Kidney glomerular epithelial cell (primary cell): ENCODE measurements at places on chromosomes 3 and 15.

DNA sequence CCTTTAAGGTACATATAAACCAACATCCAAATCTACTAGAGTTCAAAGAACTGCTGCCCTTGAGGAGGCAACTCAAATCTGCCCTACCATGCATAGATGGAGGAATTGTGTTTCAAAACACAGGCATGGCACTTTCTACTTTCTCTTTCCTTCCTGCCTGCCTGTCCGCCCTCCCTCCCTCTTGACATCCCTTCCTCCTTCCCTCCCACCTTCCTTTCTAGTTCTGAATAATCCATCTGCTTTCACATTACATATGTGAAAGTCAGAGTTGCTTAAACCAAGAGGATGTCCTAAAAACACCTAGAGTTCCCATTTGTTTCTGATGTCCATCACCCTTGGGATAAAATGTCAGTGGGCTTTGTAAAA, 537.6 kb downstream of the FOXP1 start:
- no peak for DNase-seq

GRCh38 chr3:50167841-50168209, 12.7 kb downstream of the SEMA3F start:
- DNase-seq, result no peak

GRCh38 chr3:44932271-44932670, 43.7 kb downstream of the ZDHHC3 start:
- no peak for DNase-seq

GRCh38 chr3:194364652-194365434, 4.7 kb downstream of the LRRC15 start:
- DNase-seq, result no peak

DNA sequence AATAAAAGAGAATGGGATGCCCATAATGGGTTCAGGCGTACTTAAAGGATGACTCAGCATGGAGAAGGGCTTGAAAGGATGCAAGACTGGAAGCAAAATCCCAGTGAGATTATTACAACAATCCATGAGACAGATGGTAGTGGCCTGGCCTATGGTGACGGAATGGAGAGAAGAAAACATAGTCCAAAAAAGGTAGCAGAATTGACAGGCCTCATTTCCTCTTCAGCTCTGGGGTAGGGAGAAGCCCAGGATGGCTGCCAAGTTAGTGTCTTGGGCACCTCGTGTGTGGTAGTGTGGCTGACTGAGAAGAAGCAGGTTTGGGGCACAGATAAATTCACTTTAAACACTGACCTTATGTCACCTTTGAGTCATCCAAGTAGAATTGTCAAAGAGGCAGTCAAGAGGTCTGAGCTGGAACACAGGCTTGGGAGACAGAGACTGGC, 18.1 kb downstream of the MB21D2 start:
- DNase-seq, result peak; percentile 38

- peak; percentile 65 for DNase-seq
Observed at GRCh38 chr15:96150254-96150653, 180.2 kb upstream of the NR2F2 start.

- DNase-seq, result no peak
Observed at GRCh38 chr15:75034615-75035014, 11.2 kb downstream of the PPCDC start.

GRCh38 chr3:146110161-146110560, 50.8 kb downstream of the PLOD2 start:
- no peak for DNase-seq

- DNase-seq, result peak; percentile 36
Observed at GRCh38 chr15:37015451-37015850, 84.9 kb downstream of the MEIS2 start.

DNA sequence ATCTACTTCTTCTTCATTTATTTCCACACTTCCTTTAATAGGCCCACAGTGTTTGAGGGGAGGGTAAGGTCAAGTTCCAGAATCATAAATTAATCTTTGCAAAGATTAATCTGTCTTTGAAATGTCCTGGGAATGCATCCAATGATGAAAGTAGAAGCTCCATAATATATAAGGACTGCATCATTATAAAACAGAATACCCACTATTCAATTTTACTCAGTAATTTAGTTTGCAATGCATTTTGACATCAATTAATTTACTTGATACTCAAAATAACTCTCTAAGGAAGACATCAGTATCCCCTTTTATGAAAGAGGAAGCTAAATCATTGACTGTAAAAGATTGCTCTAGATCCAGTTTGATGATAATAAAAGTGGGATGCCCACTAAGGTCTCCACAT, 777.2 kb downstream of the GRM7 start:
- DNase-seq, result no peak
